ENCODE measurements at places on chromosomes 1 and 21.

DNA sequence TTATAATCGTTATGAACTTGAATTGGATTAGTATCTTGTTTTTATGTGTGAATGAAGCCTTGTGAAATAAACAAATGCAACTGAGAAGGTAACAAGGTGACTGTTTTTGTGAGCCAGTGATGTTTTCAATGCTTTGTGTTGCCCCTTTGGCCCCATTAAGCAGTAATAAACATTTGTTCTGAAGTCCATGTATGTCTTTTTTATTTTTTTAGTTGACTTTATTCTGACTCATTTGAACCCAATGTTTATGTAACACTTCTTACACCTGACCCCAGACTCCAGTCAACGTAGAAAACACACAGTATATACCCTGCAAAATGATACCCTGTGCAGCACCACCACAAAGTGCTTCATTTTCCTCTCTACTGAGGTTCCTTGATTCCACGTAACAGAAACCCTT is 4.6 kb upstream of the CACYBP start:
- no peak for DNase-seq

- DNase-seq, result peak; percentile 42
These were observed 14.6 kb downstream of the SEMA6C start for GRCh38 chr1:151131701-151132334.

GRCh38 chr21:34065027-34065426 is 8.4 kb upstream of the MRPS6 start:
- DNase-seq, result no peak

DNA sequence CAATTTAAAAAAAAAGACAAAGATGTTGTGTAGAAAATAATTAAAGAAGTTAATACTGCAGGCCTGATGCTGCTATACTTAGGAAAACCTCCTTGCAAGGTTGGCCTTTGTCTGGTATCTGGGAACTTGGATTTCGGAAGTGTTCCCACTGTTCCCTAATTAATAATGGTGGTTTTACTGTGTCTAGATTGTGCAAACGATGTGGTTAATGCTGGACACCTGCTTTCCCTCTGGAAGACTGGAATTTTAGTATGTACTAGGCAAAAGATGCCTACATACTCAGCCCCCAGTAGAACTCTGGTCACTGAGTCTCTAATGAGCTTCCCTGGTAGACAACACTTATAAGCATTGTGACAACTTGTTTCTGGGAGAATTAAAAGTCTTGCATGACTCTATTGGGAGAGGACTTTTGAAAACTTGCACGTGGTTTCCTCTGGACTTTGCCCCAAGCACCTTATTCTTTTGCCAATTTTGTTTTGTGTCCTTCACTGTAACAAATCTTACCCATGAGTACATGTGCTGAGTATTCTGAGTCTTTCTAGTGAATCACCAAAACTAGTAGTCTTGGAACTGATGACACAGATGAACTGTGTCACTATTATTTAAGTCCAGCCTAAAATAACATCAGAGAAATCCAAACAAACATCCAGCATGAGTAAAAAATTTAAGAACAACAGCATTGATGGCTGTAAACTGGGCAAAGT is 40.4 kb downstream of the LIN9 start:
- no peak for DNase-seq
